ENCODE measurements at places on chromosomes 3 and 15.

DNA sequence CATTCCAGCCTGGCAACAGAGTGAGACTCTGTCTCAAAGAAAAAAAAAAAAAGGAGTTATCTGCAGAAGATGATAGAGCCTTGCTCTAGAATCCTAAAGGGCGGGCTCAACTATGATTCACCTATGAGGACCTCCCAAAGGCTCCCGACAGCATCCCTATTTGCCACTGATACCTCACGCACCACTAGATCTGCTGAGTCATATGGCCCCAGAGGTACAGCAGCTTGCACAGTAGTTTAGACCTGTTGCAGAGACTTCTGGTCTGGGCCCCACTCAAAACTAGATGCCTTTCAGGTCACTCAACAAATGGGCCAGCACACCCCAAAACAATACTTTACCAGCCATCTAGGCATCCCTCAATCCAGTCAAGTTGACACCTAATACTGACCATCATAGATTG is 38.1 kb upstream of the PTX3 start:
- DNase-seq, result no peak

GRCh38 chr3:243356-243725 is 46.8 kb downstream of the CHL1 start:
- no peak for DNase-seq

GRCh38 chr3:46703013-46703520 is 1.9 kb downstream of the TMIE start:
- DNase-seq, result no peak

- no peak for DNase-seq
These were observed 30.5 kb upstream of the SRP14 start for GRCh38 chr15:40069178-40070165.

- DNase-seq, result no peak
These were observed 55.8 kb downstream of the SUMF1 start for GRCh38 chr3:4411236-4411635.

GRCh38 chr15:98002866-98003265 is 42.4 kb downstream of the ARRDC4 start:
- DNase-seq, result no peak

GRCh38 chr15:68620721-68621527 is 42.1 kb downstream of the CORO2B start:
- no peak for DNase-seq

DNA sequence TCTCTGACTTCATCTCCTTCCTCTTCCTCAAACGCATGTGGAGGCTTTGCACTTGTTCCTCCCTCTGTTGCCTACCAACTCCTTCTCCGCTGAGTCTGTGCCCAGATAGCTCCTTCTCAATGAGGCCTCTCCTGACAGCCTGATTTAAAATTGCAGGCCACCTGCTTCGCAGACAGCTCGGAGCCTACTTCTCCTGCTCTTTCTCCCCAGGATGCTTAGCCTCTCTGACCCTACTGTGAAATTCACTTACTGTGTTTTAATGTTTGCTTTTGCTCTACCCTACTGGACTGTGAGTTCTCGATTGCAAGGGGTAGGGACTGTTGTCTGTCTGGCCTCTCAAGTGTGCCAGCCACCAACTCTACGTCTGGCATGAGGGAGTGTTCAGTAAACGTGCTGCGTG is 83.4 kb downstream of the EEFSEC start:
- no peak for DNase-seq

- DNase-seq, result no peak
These were observed 56.2 kb upstream of the GLCE start for GRCh38 chr15:69104050-69104750.

GRCh38 chr3:35665390-35666055 is 26.2 kb downstream of the ARPP21 start:
- no peak for DNase-seq

GRCh38 chr15:70362350-70362749 is 264.6 kb upstream of the TLE3 start:
- no peak for DNase-seq

DNA sequence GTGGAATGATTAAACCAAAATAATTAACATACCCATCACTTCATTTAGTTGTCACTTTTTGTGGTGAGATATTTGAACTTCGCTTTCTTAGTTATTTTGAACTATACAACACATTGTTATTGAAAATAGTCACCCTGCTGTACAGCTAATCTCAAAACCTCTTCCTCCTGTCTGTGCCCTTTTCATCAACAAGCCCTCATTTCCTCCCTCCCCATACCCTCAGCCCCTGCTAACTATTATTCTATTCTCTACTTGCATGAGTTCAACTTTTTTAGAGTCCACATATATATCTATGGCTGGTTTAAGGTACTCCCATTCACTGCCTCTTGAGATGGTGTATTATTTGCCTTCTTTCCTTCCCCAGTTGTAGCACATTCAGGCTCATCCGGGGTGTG is 32.2 kb downstream of the COL8A1 start:
- no peak for DNase-seq

- DNase-seq, result no peak
These were observed 34.9 kb upstream of the TTBK2 start for GRCh38 chr15:42955518-42955917.

- DNase-seq, result no peak
These were observed 193.3 kb upstream of the CTDSPL start for GRCh38 chr3:37668431-37668817.

GRCh38 chr3:3109407-3110298 is 521 bp downstream of the IL5RA start:
- no peak for DNase-seq

- DNase-seq, result no peak
These were observed 58.4 kb upstream of the MINAR1 start for GRCh38 chr15:79373728-79374127.

DNA sequence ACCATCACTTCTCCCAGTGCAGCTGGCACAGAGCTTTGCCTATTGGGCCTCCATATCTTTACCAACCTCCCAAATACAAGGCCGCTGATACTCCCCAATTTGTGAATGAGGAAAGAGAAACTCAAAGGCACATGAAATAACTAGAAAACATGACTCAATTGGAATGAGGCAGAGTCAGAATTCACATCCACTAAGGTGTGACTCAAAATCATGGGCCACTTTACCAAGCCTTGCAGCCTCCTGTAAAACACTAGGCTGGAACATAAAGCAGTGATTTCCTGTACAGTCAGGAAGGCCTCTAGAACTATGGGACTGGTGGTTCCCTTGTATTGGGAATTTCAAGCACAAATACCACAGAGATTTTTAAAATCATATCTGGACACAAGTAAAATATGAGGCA is 128.6 kb downstream of the DCLK3 start:
- no peak for DNase-seq

DNA sequence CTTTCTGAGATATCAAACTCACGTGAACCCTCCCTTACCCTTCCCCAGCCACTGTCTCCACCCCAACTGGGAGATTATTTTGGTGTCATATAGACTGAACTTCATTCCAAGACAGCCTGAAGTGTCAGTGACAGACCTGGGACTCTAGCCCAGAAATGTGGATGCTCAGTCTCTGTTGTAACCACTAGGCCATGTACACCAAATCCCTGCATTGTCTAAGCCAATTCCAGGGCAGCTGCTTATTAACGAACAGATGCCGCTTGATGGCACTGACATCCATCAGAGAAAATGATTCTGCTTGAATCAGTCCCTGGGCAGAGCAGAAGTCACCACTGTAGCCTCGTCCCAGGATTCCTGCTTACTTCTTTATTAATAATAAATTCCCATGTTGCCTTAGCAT is 305.5 kb downstream of the GRM7 start:
- DNase-seq, result no peak

- DNase-seq, result no peak
These were observed 37.5 kb downstream of the SEMA5B start for GRCh38 chr3:122989856-122990575.

GRCh38 chr15:81087066-81087465 is 47.0 kb upstream of the CFAP161 start:
- no peak for DNase-seq

DNA sequence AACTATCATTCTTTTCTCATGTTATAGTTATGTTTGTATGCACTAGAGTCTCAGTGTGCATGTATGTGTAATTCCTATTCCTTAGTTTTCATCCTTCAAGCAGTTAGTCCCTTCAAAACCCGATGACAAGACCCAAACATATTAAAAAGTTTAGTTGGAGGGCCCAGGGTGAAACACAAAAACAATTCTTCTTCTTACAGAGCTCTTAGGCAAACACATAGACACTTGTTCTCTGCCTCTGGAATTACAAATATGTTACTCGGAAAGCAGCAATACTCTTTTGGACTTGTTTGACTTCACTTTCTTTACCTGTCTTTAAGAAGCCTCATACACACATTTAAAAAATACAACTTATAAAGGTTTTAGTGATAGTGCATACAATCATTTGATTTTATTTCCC is 763 bp upstream of the CNTN6 start:
- no peak for DNase-seq

DNA sequence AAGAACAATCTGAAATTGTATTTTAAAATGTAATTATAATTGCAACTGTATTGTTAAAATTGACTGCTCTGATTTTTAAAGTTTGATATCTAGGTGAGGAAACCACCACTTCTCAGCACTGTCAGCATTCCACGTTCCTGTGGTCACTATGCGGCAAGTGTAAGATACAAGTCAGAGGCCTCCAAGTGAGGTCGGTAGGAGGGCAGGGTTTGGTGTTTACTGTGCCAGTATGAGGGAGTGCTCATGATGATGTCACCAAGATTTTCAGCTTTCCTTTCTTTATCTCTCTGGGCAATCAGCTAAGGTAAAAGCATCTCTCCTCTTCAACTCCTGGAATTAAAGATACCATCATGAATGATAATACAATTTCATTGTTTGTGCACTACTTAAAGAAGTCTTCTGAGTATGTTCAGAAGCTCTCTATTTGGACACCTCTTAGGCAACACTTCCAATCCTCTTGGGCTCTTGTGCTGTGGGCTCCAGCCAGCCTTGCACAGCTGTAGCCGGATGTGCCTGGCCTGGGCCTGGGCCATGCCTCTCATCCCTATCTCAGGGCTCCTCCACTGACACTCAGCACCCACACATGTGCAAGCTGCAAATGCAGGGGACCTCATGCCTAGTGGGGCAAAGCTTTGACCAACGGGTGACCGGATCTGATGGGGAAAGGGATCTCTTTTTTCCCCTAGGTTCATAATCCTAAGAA is 42.9 kb downstream of the CCR3 start:
- DNase-seq, result no peak
